CD4-positive, alpha-beta T cell treated with Interleukin-15 for 4 hours (primary cell): ENCODE measurements at places on chromosomes 2 and 18.

- no peak for DNase-seq
These were observed 489.8 kb downstream of the ADCYAP1 start for GRCh38 chr18:1394426-1394825.

DNA sequence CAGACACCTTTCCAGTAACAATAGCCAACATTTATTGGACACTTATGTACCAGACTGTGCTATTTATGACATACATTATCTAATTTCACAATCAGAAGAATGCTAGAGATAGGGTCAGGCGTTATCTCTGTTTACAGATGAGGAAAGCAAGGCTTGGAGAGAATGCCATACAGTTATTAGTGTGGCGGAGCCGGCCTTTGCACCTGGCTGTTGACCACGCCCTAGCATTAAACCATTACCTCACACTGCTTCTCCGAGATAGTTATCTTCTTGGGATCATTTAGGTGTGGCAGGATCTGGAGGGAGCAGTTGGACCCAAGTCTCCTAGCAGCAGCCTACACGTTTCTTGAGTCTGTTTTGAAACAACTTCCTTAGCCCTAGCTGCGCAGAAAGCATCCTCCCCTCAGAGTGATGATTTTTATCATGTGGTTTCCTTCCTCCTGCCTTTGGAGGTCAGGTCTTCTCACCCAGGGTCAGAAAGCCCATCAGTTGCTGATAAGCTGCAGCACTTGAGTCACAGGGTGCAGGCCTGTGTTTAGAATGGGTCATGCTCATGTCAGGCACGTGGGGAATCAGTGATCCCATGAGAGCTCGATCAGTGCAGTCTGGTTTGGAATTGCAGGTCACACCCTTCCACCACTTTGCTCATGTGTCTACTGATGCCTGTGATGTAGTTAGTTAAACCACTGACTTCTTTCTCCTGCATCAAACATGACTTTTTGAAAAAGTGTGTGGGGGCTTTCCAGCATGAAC, 118.2 kb downstream of the SPTBN1 start:
- peak; percentile 90 for DNase-seq

DNA sequence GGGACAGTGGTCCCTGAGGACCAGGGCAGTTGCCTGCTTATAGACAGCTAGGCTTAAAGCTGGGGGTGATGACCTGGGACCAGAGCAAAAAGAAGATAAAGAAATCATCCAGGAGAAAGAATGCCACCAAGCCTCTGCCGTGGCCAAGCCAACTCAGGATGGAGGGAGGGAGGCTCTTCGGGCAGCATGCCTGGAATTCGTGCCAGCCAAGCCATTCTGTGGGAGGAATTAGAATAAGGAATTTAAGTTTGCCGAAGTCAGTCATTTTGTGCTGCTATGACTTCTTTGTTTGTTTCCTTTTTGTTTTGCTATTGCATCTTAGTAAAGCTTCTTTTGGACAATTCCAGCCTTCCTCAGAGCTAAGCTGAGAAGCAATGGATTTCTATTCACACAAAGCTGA, 124.1 kb downstream of the EN1 start:
- DNase-seq, result no peak

GRCh38 chr2:127134235-127134634, 27.3 kb upstream of the BIN1 start:
- DNase-seq, result no peak

DNA sequence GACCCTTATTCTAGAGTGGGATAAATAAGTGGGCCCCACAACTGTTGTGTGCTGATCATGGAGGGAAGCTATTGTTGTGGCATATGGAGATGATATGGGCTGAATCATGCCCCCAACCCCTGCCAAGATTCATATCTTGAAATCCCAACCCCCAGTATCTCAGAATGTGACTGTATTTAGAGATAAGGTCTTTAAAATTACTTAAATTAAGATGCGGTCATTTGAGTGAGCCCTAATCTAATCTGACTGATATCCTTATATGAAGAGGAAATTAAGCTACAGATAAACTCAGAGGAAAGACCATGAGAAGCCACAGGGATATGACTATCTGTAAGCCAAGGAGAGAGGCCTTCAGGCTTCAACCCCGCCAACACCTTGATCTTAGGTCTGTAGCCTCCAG, 188.3 kb upstream of the RND3 start:
- no peak for DNase-seq

DNA sequence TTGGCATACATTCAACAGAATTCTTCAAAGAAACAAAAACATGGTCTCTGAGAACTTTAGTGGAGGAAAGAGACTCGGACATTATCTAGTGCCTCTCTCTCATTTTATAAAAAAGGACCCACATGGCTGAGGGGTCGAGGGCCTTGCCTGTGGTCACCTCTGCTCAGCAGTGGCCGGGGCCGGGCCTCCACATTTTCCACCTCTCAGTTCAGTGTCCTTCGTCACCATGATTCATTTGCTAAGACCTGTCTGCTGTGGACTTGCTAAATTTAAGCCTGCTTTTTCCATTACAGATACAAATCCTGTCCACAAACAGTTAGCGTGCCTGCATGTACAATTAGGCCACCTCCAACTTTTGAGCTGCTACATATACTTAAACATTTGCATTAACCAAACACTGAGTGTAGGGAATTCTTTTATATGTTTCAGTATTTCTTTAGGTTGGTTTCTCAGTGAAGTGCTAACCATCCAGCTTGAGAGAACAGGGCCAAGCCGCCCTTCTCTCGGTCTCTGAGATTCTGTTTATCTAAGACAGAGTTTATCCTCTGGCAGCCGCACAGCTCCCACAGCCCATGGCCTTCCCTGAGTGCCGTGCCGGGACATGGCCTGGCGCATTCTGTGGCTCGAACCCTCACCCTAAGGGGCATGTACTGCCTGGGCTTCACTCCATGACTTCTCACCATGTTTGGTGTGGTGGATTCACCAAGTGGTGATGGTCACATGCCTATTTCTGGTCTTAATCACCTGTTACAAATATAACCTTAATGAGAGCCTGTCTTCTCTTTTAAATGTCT, 46.2 kb downstream of the COA5 start:
- no peak for DNase-seq

DNA sequence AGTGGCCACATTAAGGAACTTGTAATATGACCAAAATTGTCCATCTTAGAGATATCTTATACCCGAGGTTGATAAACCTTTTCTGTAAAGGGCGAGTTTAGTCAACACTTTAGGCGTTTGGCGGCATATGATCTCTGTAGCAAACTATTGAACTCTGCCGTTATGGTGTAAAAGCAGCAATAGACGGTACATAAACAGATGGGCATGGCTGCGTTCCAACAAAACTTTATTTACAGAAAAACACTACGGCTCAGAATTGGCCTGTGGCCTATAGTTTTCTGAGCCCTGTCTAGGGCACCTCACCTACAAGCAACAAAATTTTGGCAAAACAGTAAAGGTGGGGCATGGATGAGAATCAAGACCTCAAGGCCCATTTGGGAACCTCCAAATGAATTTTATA, 121.9 kb upstream of the HAAO start:
- no peak for DNase-seq

GRCh38 chr2:233251306-233252116, at the start of gene ATG16L1:
TSS of gene ATG16L1 (plus strand) at chr2:233251673. CDS start at chr2:233251828, 155 bp downstream.
- peak; percentile 94 for DNase-seq

DNA sequence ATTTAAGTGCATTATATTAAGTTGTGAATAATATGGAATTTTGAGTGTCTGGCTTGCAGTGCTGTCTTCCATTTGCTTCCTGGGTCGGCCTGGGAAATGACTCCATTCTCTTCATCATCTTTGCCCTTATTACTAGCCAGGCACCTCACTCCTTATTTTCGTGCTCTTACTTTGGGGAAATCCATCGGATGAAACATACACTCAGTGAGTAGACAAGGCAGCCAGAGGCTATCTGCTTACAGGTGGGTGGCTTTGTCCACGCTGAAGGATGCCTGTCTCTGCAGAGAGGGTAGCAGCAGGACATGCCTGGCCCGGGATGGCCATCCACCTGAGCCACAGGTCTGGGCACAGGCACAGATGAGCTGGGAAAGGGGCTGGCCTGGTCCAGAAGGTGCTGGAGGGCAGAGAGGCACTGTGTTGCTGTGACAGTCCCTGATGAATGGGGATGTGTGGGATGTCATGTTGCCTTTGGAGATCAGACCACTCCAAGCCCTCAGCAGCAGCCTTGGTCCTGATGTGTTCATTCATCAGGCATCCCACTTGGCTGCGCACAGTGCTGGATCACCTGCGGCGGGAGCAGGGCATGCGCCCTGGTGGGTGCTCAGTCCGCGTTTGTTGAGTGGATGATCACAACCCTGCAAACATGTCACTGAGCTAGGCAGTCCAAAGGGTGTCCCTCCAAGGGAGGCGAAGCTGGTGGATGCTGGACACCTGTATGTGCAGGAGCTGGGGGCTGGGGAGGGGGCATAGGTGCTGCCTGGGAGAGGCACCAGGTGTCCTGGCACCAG, 236.0 kb downstream of the LDLRAD4 start:
- no peak for DNase-seq

DNA sequence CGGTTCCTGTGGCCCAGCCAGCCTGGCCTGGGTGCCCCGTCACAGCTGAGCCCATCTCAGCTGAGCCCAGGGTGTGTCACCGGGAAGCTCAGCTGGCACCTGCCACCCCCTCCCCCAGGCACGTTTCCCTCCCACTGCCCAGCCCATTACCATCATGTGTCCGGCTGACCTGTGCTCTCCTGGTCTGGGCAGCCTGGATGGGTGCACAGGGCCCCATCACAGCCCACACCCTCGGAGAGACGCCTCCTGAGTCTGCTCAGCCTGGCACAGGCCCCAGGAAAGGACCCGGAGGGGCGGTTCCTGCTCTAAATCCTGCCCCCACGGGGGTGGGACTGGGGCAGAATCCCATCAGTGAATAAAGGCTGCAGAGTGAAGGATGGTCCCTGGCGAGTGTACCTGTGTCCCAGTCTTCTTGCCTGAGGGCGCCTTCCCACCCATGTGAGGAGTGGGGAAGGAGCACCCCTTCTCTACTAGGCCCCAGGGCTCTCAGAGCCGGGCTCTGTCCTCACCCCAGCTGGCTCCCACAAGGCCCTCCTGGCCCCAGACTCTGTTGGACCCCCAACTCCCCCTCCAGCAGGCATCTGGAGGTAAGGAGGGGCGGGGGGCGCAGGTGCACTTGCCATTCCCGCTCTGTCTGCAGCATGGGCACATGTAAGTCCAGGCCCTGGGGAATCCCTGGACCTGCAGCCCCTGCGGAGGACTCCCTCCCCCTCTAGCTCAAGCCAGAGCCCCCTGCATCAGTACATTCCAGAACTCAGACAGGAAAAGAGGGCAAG, 21.2 kb downstream of the GPC1 start:
- DNase-seq, result no peak

DNA sequence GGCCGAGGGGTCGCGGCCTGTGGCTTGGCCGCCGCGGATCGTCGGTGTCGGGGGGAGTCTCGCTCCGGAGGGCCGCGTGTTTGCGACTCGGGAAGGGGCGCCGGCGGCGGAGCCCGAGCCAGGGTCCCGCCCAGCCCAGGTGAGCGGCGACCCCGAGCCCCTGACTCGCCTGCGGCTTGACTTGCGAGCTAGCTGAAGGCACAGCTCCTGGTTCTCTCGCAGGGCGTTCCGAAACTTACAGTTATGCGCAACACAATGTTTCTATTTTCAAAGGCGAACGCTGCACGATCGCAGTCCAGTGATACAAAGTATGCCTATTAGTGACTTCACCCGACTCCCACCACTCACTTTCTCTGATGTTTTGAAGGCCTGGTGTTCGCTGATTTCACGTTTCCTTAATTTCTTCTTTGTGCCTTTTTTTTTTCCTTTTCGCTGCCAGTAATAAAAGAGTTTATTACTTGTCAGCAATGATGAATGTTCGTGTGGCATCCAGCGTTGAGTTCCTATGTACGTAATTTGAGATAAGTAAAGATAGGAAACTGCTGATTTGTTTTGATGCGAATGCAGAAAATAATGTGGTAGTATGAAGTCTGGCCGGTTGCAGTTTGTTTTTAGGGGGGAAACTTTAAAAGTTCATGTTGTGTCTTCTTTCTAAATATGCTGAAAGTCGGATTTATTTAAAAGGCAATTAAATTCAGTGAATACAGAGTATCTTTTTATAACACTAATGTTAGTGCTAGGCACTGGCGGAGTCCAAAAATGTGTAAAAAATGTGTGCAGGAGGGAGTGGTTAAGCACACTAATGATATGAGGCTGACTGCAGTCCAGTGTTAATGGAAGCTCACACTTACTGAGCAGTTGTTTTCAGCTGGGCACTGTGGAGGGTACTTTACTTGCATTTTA, 706 bp downstream of the UBXN2A start:
- peak; percentile 30 for DNase-seq

- DNase-seq, result no peak
These were observed 3.9 kb downstream of the CDCA7 start for GRCh38 chr2:173358616-173359015.

DNA sequence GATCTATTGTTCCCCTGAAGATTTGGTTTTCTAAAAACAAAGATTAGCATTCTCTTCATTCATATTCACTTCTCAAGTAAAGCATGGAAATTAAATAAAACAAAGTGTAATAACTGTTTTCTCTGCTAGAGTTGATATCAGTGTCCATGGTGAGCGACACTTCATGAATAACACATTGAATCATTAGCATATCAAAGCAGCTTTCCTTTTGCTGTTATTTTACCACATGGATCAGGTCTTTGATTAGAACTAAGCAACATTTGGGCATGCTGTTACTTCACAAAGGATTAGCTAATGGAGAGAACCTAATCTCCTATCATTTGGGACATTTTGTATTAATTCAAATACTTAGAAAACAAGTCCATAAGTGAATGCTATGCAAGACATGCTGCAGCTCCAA, 368.8 kb upstream of the CDH19 start:
- DNase-seq, result no peak

DNA sequence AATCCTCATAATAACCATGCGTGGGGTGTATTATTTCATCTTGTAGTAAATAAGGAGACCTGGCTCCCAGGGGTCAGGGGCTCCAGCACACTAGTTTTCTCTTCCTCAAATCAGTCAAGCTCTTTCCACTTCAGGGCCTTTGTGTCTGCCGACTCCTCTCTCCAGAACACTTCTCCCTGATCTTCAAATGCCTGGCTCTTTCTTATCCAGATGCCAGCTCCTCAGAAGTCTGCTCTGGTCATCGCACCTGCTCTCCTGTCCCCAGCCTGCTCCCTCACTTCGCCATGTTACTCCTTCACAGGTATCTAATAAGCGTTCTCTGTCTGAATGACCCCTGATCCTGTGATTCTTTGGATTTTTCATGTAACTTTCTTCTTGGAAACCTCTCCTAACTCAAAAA, 62.0 kb downstream of the GYPC start:
- no peak for DNase-seq

GRCh38 chr2:119706221-119706620, 27.2 kb downstream of the TMEM177 start:
- no peak for DNase-seq

GRCh38 chr2:117702098-117702497, 112.4 kb upstream of the DDX18 start:
- DNase-seq, result no peak

DNA sequence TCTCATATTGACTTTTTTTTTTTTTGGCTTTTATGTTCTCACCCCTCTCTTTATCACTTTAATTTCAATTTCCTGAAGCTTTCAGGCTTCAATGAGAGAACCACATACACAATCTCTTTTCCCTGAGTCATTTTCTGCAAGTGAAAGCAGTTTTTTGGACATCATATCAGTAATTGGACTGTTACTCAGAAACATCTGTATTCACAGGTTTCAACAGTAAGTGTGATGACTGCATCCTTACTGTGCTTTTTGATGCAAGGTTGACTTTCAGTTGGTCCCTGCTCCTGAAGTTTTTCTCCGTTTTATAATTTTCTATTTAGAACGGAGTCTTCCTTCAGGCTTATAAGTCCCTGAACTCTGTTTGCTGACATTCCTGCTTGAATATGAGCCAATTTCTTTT, 70.5 kb upstream of the CCBE1 start:
- no peak for DNase-seq
